IMR-90 (cell line): ENCODE measurements at places on chromosomes 12 and 14.

DNA sequence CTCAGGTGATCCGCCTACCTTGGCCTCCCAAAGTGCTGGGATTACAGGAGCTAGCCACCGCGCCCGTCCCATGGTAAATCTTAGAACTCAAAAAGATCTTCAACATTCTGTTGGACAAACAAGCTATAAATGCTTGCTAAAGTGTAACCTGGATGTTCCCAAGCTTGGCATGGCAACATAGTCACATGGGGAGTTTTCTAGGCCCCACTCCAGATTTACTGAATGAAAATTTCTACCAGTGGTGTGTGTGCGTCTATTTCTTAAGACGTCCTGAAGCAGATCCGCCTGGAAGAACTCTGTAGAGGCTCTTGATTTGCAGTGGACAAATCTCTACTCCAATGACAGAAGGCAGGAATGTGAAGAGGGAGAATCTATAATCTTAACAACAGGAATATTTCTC is 59.9 kb downstream of the ZFYVE21 start:
- H3K36me3 ChIP-seq: no peaks in the 10 kb centered on the region
- no peak overlapping the region for H3K4me3 ChIP-seq
- no peak overlapping the region for H3K27ac ChIP-seq
- H3K4me1 ChIP-seq: no peaks in the 10 kb centered on the region

GRCh38 chr12:22543246-22544037 is 900 bp downstream of the C2CD5 start:
- peak overlapping the region; percentile 96 for H3K27ac ChIP-seq
- H3K4me3 ChIP-seq: peak overlapping the region; percentile 80
- H3K4me1 ChIP-seq: peaks cover 4% of the 10 kb centered on the region
- no peaks in the 10 kb centered on the region for H3K27me3 ChIP-seq

DNA sequence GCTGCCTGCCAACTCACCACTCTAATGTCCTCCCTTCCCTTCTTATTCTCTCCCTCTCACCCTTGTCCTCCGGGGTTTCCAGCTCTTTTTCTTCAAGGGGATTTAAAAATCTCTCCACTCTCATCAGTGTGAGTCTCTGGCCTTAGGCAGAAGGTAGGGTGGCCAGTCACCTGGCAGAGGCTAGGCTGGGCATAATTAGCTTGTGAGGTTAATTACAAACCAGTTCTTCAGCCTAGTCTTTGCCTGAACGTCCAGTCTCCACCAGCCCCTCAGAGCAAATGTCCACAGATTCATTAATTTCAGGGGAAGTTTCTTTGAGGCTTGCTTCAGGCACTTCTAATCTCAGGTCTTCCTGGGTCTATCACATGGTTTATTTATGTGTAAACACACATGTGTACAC is 6.7 kb downstream of the KRT7 start:
- H3K27me3 ChIP-seq: no peaks in the 10 kb centered on the region
- H3K27ac ChIP-seq: no peak overlapping the region
- H3K4me1 ChIP-seq: peaks cover 17% of the 10 kb centered on the region
- DNase-seq: no peak
- H3K4me3 ChIP-seq: no peak overlapping the region
- H3K36me3 ChIP-seq: no peaks in the 10 kb centered on the region

- H3K27me3 ChIP-seq: no peaks in the 10 kb centered on the region
- H3K36me3 ChIP-seq: peaks cover 6% of the 10 kb centered on the region
- peaks cover 7% of the 10 kb centered on the region for H3K4me1 ChIP-seq
- DNase-seq: peak; percentile 50
- H3K4me3 ChIP-seq: peak overlapping the region; percentile 90
Observed at GRCh38 chr14:102363182-102363943, 622 bp downstream of the TECPR2 start.

- no peaks in the 10 kb centered on the region for H3K36me3 ChIP-seq
- H3K27me3 ChIP-seq: no peaks in the 10 kb centered on the region
- H3K4me3 ChIP-seq: no peak overlapping the region
- no peak overlapping the region for H3K27ac ChIP-seq
- H3K4me1 ChIP-seq: no peaks in the 10 kb centered on the region
Observed at GRCh38 chr14:77988096-77988870, 181.9 kb upstream of the NRXN3 start.

DNA sequence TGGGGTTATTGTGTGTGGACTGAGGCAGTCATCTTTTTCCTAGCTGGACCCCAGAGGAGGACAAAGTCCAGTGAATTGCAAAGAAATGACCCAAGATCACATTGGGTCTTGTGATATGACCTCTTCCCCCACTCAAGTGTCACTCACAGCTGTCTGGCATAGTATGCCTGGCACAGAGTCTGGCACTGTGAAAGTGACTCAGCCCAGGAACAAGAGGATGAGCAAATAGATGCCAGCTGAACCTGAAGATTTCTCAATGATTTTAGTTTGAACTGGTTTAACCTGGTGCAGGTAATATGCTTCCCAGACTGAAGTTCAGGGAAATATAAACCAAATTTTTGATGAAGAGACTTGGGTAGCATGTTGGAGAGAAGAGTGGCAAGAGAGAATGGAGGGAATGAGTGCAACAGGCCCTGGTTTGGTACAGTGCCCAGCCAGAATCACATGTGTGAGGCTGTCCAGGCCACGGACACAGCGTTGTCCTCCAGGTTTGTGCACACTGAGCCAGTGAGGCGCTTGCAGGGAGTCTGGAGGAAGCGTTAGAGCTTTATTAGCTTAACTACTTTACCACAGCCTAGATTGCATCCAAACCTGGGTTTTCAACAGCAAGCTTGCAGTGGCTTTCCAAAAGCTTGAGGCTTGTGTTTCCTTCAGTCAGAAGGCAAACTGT is 332.9 kb downstream of the NUAK1 start:
- no peak overlapping the region for H3K4me3 ChIP-seq
- H3K4me1 ChIP-seq: no peaks in the 10 kb centered on the region
- H3K36me3 ChIP-seq: no peaks in the 10 kb centered on the region
- no peak overlapping the region for H3K27ac ChIP-seq

GRCh38 chr12:113867258-113867657 is 98.9 kb downstream of the RBM19 start:
- no peak overlapping the region for H3K27ac ChIP-seq
- H3K4me3 ChIP-seq: no peak overlapping the region
- H3K4me1 ChIP-seq: peaks cover 10% of the 10 kb centered on the region
- peak; percentile 33 for DNase-seq

DNA sequence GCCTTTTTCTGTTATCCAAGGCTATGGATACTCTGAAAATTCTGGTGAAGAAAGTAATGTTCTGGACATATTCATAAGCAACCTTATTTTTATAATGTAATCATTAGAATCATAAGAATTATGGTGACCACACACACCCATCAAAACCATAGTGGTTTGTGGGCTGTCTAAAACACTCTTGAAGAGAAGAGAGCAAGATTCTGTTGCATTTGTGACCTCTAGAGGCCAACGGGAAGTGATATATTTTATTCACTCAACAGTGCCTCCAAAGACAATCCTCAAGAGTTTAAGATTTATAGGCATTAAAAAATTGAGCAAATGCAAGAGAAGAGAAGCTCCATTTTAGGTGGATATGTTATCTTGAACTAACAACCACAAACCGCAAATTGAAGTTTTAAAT is 68.5 kb upstream of the LGR5 start:
- no peaks in the 10 kb centered on the region for H3K36me3 ChIP-seq
- no peak overlapping the region for H3K4me3 ChIP-seq
- no peak for DNase-seq
- H3K27me3 ChIP-seq: no peaks in the 10 kb centered on the region
- no peaks in the 10 kb centered on the region for H3K4me1 ChIP-seq
